Uterus (tissue), 4 donors: ENCODE measurements at places on chromosomes 7 and 10.

GRCh38 chr7:41750661-41751540 lies 48.0 kb upstream of the INHBA start:
- no peak for DNase-seq

DNA sequence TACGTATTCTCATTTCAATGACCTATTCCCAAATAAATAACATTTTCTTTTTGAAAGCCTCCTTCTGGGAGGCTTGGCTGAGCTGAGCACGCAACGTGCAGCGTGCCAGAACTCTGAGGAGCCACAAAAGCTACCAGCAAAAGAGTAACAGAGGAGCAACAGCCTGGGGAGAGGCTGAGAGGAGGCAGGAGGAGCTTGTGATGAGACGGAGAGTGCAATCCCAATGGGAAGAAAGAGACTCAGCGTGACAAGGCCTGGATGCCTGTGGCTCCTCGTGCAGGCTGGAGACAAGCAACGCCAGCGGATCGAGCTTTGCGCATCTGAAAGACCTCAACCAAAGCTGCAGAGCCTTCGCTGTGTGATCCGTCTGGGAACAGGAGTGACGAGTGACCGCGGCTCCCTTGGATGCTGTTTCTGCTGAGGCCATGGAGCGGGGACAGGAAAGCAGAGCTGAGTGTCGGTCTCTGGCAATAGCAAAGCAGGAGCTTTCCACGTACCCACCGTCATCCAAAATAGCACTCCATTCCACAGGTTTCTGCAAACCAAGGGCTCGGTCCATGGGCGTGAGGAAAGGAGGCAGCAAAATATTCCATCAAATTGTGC lies 171.7 kb upstream of the PFKP start:
- DNase-seq, result no peak

DNA sequence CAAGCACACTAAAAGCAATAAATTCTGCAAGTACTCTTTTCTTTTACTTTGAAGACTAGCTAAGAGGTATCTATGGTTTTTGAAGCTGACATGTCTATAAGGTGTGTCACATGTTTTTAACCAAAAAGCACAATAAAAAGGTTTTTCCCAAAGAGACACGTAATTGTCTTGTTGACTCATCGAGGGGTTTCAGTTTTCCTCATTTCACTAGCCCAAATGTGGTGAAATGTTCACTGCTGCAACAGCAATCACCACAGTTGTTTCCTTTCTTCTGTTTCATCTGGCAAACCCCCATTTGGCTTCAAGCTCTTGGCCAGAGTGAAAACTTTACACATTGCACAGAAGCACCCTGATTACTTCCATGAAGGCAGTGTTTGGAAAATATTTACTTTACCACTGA lies 3.8 kb upstream of the HOXA4 start:
- peak; percentile 59 for DNase-seq

- DNase-seq, result no peak
Measured at GRCh38 chr10:89204621-89205185, 2.4 kb downstream of the CH25H start.

DNA sequence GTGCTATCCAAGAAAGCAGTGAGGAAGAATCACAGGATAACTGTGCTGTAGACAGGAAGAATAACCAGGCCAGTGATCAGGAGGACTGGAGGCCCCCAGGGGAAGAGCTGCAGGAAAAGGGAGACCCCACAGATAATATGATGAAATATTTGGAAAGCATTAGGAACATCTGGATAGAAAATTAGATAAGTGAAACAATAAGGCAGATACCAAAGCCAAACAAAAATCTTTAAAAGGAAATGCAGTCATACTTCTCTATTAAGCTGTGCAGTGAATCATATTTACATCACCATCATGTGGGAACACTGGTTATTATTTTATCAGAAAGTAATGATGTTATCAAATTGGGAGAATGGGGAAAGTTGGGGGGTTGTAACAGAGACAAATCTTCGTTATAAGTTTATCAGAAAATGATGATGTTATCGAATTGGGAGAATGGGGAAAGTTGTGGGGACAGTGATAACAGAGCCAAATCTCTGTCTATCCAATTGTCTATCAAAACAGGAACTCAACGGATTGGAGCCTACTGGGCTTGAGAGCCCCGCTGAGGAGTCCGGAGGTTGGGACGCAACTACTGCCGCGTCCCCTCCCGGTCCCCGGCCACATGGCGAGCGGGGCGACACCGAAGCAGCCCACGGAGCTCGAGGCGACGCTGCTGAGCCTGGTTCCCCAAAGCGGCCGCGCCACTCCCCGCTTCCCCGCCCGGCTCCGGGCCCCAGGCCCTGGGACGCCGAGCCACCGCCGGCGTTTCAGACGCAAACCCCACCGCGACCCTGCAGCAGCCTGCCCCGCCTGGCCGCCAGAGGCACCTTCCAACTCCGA lies 14.0 kb upstream of the RALA start:
- no peak for DNase-seq

DNA sequence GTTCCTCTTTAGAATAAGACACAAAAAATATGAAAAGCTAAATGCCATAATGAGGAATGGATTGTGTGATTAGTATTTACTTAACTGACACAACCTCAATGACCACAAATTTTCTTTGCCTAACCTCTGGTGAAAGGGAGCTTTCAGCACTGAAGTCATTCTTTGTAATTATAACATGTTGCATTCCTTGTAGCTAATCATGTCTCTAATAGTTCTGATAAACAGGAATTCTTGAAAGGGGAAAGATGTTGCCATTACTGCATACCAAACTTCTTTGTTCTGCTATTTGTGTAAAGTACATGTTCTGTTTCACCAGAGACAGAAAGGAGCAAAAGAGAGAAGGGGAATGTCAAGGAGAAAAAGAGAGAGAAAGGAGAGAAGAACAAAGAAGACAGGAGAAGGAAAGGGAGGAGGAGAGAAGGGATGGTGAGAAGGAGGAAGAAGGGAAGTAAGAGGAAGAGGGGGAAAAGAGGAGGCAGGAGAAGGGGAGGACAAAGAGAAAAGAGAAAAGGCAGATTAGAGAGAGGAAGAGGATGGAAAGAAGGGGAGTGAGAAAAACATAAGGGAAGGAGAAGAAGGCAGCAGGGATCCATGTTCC lies 120.9 kb downstream of the SEMA3D start:
- no peak for DNase-seq

- peak; percentile 35 for DNase-seq
Measured at GRCh38 chr10:24360282-24361127, 151.6 kb downstream of the KIAA1217 start.

- no peak for DNase-seq
Measured at GRCh38 chr10:123212063-123212462, 57.9 kb downstream of the BUB3 start.

DNA sequence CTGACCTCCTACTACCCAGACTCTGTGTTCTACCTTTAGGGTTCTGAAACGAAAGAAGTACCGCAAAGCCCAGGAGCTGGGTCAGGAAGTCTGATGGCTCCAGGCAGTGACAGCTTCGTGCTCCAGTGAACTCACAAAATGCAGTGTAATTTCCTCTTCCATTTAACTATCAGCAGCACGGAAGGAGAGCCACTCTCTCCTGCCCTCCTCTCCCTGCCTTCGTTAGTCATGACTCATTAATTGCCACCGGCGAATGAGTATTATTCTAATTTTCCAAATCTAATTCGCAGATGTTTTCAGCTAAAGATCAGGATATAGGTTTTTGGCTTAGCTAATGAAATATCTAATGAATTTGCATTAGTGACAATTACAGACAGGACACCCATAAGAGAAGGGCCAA lies 1262.0 kb downstream of the TYW1 start:
- DNase-seq, result no peak
